ENCODE measurements at places on chromosomes 4 and X. TPM values are rescaled to one million over a fixed set of nuclear protein-coding genes. Genes with fewer than 3 reads are reported as not detected.
A peak's percentile ranks its signal among the peaks of the same experiment; 100 is the strongest.

DNA sequence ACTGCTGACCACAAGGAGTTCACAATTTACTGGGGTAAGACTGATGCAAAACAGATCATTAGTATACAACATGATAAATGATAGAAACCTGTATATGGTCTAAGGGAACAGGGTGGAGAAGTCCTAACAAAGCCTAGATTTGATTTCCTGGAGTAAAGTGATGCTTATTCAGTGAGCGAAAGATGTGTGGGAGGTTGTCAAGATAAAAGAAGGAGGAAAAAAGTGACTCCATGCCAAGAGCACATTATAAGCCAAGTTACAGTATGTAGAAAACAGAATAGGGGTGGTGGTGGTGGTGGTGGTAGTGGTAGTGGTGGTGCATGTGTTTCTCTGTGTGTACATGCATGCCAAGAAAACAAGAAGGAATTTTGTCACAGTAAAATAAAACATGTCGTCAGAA lies 325.2 kb downstream of the MAPK10 start:
- DNase-seq, result no peak

The ASMT gene
- total RNA-seq, result not detected

DNA sequence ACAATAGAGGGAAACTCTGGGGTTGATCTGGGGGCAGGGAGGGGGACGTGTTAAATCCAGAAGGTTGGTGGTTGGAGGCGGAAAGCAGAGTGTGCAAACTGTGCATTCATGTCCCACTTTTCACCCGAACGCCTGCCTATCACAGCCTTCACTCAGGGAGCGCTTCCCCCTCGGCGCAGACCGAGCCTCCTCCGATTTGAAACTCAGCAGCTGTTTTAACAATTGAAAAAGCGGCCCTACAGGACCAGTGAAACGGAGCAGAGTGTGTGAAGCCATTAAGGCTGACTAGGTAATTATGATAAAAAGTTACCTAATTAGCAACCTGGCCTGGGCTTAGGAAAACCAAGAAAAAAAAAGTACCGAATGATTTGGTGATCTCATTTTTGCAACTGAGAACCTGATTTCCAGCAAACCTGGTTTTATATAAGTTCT lies 685 bp upstream of the NDNF start:
- peak; percentile 68 for DNase-seq

- DNase-seq, result no peak
These were observed 404.8 kb downstream of the NLGN4X start for GRCh38 chrX:5823903-5824302.

- no peak for DNase-seq
These were observed 230.9 kb downstream of the SOWAHB start for GRCh38 chr4:76666944-76667532.

GRCh38 chr4:26197018-26197779 lies 123.6 kb upstream of the RBPJ start:
- no peak for DNase-seq

DNA sequence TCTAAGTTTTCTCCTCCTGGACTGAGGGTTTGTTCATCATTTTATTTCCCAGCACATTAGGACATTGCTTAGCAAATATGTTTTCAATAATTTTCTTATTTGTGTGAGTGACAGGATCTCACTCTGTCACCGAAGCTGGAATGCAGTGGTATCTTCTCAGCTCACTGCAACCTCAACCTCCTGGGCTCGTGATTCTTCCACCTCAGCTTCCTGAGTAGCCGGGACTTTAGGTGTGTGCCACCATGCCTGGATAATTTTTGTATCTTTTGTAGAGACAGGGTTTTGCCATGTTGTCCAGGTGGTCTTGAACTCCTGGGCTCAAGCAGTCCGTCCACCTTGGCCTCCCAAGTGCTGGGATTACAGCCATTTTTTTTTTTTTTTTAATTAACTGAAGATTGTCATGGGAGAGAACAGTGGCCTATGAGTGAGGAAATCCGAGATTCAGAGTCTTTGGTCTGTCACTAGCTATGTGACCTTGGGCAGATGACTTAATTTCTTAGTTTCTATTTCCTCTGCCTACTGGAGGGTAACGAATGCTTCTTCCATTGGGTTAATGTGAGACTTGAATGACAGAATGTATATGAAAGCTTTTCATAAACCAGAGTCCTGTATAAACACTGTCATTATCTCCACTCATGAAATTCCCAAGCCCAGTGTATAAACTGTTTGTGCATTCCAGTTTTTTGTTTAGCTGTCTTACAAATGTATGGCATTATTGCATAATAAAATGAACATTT lies 23.9 kb downstream of the MOB1B start:
- no peak for DNase-seq

The ADH1C gene
- total RNA-seq, result 1.8 TPM

GRCh38 chr4:85376285-85376684 lies 98.7 kb upstream of the ARHGAP24 start:
- no peak for DNase-seq

- peak; percentile 50 for DNase-seq
These were observed 65.7 kb downstream of the ZFYVE28 start for GRCh38 chr4:2352729-2353221.

The HHIP gene
- total RNA-seq, result 59.8 TPM

DNA sequence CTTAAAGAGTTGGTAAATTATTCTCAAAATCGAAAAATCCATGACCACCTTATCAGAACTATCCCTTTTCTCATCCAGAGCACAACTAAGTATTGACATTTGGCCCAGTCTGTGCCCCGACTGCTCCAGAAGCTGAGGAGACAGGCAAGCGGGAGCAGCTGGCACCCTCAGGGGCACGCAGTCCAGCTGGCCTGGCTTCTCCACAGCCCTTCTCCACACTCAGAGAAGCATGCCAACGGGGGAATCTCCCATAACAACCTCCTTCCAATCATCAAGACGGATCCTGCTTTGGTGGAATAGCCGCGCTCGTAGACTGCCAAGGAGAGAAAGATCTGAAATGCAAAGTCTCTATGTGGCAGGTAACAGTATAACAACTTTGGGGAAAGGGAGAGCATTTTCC lies 85.4 kb downstream of the AFAP1 start:
- no peak for DNase-seq

- no peak for DNase-seq
These were observed 204.6 kb downstream of the RBMX2 start for GRCh38 chrX:130606425-130606824.

DNA sequence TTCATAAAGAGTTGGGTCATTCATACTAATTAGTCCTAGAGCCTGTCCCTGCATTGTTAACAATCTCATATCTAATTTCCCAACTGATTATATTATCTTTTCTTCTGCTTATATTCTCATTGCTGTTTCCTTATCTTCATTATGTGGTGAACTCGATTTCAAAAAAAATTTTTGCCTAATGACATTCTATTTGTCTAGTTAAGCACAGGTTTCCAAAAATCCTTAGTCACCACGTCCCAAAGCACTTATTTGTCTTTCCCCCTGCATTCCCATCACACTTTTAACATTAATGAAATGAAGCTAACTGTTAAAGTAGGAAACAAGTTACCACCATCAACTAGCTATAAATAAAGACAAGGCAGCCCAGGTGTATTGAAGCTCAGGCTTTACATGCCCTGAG lies 131.1 kb downstream of the IQCM start:
- no peak for DNase-seq

- no peak for DNase-seq
These were observed 3.5 kb upstream of the HTR2C start for GRCh38 chrX:114580336-114580735.

Measured in left lung (tissue), 14 donors.